ENCODE measurements at places on chromosomes 16 and 17.

- DNase-seq = no peak
These were observed 34.2 kb upstream of the ZNF469 start for GRCh38 chr16:88348377-88349152.

GRCh38 chr16:31529937-31530312 is 2.2 kb downstream of the AHSP start:
- no peak for DNase-seq

- no peak for DNase-seq
These were observed 14.8 kb upstream of the TMED6 start for GRCh38 chr16:69366431-69366830.

- no peak for DNase-seq
These were observed 94.2 kb downstream of the NTN1 start for GRCh38 chr17:9115214-9116191.

- no peak for DNase-seq
These were observed 4.6 kb downstream of the ZSCAN10 start for GRCh38 chr16:3094289-3095027.

GRCh38 chr17:75271233-75271954 is 363 bp upstream of the MIF4GD start:
- DNase-seq = no peak

- no peak for DNase-seq
These were observed 78.2 kb upstream of the RNU2-1 start for GRCh38 chr17:43312011-43312410.

- no peak for DNase-seq
These were observed 163.5 kb downstream of the CCT6B start for GRCh38 chr17:34797720-34798119.

DNA sequence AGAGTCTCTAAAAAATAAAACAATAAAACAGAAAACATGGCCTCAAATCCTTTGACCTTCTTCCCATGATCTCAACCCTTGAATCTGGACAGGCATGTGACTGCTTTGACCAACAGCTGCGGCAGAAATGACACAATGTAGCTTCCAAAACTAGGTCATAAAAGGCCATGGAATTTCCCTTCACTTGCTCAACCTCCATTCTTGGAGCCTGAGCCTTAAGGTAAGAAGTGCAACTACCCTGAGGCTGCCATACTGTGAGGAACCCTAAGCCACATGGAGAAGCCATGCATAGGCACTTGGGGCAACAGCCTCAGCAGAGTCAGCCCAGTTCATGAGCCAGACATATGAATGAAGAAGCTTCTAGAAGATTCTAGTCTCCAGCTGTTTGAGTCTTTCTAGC is 75.7 kb upstream of the BRD7 start:
- no peak for DNase-seq

DNA sequence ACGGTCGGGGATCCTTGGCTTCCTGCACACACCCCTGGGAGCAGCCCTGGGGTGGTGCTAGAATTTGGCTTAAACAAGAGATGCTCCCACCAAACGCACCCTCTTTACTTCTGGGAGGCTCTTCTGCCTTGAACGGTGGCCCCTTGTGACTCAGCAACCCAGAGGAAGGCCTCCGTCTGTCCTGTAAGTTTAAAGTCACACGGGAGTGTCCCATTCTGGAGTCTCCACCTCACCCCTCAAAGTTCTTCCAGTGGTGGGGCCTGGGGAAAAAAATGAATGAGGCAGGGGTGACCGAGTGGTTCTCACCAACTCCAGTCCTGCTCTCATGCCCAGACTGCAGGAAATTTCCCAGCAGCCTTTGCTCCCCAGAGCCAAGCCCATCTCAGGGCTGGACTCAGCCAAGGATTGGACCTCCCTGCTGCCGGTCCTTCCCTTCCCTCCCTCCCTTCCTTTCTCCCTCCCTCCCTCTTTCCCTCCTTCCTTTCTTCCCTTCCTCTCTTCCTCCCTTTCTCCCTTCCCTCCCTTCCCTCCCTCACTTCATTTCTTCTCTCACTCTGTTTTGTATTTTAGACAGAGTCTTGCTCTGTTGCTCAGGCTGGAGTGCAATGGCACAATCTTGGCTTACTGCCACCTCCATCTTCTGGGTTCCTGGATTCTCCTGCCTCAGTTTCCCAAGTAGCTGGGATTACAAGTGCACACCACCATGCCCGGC is 11.4 kb downstream of the ITGAD start:
- no peak for DNase-seq

DNA sequence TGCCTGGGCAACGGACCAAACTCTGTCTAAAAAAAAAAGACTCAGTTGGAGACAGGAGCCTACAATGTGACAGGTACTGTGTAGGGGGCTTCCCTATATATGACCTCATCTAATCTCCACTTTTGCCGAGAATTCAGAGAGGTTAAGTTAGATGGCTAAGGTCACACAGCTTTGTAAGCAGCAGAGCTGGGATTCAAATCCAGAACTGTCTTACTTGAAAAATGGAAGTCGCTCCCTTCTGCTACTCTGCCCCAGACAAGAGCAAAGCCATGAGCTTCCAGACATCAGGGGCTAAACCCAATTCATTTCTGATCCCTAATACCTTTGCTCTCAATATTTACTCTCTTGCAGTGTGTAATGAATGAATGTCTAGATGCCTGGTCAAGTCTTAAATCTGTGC is 41.5 kb upstream of the ABCC12 start:
- DNase-seq = no peak

DNA sequence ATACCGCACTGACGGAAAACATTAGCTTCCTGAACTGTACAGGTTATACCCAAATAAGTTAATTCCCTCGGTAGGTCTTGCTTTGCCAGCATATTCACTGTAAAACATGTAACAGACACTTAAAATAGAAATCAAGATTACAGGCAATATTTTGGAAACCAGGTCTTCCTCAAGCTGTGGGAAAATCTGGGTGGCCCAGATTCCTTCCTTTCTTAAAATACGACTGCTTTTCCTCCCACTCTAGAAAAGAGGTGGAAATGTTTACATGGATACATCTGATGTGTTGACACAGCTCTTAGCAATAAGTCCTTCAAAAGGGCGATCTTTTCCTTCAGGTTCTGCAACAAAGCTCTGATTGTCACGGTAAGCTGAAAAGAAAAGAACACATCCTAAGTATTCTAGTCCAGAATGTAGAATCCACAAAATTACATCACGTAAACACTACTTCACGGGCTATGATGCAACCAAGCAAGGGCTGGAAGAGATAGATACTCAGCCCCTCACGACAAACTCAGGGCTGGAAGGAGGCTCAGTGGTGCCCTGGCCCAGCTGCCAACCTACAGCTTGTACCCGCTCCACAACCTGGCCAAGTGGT is 18.4 kb downstream of the STX8 start:
- DNase-seq = no peak

DNA sequence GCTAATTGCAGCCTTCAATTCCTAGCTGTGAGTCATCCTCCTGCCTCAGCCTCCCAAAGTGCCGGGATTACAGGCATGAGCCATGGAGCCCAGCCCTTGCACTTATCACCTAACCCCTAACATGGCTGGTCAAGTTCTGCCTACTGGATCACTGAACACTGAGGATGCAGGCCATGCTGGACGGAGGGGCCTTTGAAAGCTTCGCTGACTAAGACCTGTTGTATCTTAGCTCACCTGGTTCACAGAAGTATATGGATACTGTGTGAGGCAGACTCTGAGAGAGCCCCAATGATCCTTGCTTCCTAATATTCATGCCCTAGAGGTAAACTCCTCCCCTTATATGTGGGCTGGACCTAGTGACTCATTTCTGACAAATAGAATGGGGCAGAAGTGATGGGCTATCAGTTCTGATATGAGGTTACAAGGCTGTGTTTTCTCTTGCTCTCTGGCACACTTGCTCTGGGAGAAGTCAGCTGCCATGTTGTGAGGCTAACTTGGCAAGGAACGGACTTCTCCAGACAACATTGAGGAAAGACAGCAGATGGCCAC is 11.7 kb upstream of the TMIGD1 start:
- DNase-seq = no peak

DNA sequence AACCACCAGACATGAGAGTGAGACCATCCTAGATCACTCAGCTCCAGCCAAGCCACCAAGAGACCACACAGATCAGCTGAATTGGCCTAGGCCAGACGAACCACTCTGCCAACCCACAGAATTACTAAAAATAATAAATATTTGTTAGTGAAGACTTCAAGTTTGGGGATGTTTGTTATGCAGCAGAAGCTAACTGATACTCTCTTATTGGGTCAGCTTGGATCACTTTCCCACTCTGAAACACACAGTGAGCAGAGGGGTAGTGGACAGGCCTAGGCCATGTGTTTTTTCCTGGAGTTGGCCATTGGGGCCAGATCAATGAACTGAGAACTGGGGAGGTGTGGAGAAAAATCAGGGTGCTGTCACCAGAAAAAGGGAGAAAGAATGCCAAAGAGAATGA is 15.6 kb upstream of the ITPRIPL2 start:
- DNase-seq = no peak

DNA sequence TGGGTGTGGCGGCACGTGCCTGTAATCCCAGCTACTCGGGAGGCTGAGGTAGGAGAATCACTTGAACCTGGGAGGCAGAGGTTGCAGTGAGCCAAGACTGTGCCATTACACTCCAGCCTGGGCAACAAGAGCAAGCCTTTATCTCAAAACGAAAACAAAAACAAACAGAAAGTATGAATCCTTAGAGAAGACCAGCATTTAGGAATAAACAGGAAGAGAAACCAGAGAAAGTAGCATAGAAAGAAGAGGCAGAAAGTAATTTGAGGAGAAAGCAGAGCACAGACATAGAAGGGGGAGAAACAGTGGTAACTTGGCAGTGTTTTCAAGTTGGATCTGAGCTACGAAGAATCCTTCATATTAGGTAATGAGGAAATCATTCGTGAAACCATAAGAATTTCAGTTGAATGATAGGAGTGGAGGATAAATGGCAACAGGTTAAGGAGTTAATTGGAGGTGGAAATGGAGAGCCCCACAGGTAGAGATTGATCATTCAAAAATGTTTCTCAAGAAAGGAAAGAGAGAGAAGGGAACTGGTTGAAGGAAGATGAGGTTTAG is 9.7 kb upstream of the CCL2 start:
- no peak for DNase-seq

DNA sequence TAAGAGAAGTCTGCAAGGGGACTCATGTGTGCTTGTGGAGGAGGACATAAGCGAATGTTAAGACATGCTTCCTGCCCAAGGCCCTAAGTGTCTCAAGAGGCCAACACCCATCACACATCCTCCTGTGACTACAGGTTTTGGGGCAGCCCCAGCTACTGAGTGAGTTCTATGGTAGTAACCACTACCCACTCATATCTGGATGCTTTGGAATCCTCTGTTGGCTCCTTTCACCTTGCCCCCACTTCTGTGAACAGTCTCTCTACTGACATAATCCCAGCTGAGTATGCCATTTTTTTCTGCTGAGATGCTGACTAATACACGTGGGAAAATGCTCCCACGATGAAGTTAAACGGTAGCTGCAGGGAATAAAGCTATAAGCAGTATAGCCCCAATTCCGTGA is 153.5 kb downstream of the VPS53 start:
- DNase-seq = no peak

DNA sequence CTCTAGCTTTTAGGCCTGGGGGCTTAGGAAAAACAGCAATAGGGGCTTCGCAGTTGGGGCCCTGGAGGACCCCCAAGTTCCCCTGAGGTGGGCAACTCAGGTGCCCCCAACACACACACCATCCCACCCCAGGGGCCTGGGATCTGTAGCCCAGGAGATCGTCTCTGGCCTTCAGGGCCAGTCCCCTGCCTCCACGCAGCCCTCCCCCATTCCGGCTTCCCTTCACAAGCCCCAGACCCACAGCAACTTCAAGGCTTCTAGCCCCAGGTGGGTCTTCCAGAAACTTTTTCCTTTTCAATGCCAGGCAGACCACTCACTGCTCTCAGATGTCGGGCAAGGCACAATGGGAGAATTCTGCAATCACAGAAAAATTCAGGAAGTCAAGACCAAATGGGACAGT is 79.4 kb downstream of the C16orf78 start:
- DNase-seq = no peak

DNA sequence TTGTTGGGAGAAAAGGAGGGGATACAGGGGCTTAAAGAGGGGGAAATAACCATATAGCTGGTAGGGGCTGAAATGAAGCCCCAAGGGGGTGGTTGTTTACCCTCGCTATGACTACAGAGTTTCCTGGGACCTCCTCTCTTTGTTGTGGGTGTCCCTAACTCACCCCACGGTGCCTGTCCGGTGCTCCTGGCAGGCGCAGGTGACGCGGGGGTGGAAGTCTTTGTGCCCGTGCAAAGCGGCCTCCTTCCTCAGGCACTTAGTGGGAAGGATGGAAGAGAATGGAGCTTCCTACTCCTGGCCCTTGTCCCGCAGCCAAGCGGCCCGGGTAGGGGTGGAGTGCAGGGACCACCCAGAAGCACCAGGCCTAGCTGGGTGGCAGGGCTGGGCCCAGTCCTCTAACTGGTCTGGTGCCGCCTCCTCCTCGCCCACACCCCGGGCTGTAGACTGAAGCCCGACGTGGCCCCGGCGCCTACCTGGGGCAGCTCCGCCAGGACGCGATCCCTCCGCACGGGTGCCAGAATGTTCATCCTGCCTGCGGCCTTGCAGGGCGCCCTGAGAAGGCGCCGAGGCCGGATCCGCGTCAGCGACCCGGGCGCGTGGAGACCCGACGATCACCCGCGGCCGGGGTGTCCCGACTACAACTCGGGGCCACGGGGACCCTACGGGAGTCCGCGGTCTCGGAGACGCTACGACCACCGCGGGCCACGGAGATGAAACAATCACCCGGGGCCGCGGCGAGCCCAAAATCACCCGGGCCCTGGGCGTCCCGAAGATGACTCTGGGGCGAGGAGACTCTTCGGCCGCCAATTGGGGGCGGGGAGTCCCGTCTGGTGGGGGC is 709 bp downstream of the RAB34 start:
- no peak for DNase-seq

- DNase-seq = no peak
These were observed 460.0 kb downstream of the HS3ST3B1 start for GRCh38 chr17:14760719-14761411.

DNA sequence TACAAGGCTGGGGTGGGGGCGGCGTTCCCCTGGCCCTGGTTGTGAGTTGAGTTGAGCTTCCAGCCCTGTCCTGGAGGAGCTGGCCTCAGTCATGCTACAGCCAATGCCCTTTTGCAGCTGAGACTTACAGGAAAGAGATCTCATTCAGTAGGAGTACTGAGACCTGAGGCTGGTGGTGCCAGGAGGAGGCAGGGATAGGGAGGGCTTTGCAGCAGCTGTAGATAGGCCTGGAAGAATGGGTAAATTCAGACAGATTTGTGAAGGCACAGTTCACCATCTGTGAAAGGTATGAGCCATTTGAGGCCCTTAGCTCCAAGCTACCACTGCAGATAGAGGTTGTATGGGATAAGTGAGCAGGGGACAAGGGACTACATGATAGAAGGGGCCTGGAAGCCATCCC is 5.6 kb downstream of the STX4 start:
- no peak for DNase-seq

All from DMS79 (cell line).